Endodermal cell (in vitro differentiated cells): ENCODE measurements at places on chromosomes 5 and 9.

DNA sequence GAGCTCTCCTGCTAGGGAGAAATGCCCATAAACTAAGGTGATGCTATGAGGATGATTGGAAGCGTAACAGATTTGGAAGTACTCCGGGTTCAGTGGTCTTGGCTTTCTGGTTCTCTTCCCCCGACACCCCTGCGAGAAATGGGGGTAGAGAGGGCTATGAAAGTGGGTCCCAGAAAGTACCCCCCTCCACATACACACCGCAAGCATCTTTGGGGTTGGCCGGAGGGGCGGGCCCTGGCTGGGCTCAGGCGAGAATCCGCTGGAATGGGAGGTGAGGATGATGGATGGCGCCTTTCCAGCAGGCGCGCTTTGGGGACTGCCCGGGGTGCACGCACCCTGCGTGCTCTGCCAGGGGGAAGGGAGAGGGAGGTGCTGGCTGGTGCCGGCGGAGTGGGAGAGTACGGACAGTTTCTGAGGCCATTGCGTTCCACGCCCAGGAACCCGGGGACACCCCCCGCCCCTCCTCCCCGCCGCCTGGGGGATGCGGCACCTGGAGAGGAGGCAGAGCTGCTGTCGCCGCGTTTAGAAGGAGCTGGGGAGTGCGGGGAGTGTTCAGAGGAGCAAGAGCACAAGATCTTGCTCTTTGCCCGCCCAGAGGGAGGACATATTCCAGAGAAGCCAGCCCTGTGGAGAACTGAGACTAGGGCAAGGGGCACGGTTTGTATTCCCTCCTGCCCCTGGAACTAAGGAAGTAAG is 1.9 kb downstream of the PCSK5 start:
- DNase-seq = peak; percentile 82

- no peak for DNase-seq
These were observed 275.9 kb downstream of the DMRTA1 start for GRCh38 chr9:22722492-22722891.

DNA sequence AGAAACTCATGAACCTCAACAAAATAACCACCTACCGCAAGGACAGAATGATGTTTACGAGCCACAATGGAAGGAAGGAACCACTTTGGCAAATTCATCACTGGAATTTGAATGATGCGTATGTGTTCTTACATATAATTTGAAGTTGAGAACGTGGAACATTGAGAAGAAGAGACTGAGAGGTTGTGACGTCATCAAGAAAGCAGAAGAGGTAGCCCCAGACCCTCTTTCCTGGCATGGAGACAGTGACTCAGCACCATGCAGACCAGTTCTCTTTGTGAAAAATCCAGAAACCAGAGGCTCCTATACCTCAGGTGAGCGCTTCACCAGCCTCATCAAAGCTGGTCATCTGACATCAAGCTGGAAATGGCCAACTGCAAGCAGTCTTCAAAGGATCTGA is 124.5 kb downstream of the PDZD2 start:
- DNase-seq = no peak

- no peak for DNase-seq
These were observed 159.5 kb upstream of the SHB start for GRCh38 chr9:38228331-38229103.
